ENCODE measurements at places on chromosomes 2 and 18. TPM values are rescaled to one million over a fixed set of nuclear protein-coding genes. Genes with fewer than 3 reads are reported as not detected.

- no peaks in the 10 kb centered on the region for H3K27me3 ChIP-seq
- no peak overlapping the region for H3K4me3 ChIP-seq
- no peak for DNase-seq
- no peaks in the 10 kb centered on the region for H3K36me3 ChIP-seq
Observed at GRCh38 chr2:208208335-208209085, 18.7 kb upstream of the C2orf80 start.

- H3K4me1 ChIP-seq = no peaks in the 10 kb centered on the region
- no peak overlapping the region for H3K4me3 ChIP-seq
- H3K36me3 ChIP-seq = no peaks in the 10 kb centered on the region
Observed at GRCh38 chr2:50765146-50765545, 266.8 kb downstream of the NRXN1 start.

SLC8A1 gene
- total RNA-seq = 14.2 TPM

- no peak overlapping the region for H3K27ac ChIP-seq
- no peaks in the 10 kb centered on the region for H3K36me3 ChIP-seq
- no peaks in the 10 kb centered on the region for H3K4me1 ChIP-seq
Observed at GRCh38 chr2:23432531-23432930, 47.6 kb downstream of the KLHL29 start.

DNA sequence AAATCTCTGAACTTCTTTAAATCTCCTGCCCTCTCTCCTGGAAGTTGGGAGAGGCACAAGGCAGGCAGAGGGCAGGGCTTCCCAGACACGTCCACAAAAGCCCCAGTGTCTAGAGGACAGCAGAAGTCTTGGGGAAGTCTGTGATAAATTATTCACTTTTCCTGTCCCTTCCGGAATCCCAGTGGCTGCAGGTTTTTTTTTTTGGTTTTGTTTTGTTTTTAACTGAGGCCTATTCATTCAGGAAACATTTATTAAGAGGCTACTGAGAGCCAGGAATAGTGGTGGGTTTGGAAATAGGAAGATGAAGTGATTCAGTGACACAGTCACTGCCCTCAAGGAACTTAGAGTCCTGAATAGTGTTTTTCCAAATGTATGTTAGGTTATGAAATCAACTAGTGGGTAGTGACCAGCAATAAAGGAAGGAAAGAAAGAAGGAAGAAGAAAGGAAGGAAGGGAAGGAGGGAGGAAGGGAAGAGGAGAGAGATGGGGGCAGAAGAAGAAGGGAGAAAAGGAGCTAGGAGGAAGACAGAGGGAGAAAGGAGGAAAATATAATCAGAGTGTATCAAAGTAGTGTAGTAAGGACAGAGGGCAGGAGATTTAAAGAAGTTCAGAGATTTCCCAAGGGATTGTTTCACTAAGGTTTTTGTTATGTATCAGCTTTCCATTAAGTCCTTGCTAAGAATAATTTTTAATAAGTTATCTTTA lies 98.9 kb upstream of the ZFP36L2 start:
- no peak overlapping the region for H3K4me3 ChIP-seq
- DNase-seq = no peak
- no peaks in the 10 kb centered on the region for H3K4me1 ChIP-seq
- H3K27ac ChIP-seq = peak overlapping the region; percentile 79
- no peaks in the 10 kb centered on the region for H3K36me3 ChIP-seq

DNA sequence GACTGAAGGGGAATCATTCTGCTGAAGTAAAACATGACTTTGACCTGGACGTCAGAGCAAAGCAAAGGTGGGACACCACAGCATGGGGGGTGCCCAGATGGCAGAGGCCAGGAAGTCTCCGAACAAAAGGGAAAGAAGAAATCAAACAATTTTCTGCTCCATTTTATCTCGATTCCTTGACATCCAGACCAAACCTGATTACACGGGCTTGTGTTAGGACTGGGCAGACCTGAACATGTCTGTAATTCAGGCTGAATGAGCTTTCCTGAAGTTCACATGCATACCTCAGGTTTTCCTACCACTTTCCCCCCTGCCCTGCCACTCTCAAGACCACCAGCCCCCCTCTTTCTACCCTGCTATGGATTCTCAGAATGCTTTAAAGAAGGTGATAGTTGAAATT lies 44.8 kb upstream of the MEIS1 start:
- no peaks in the 10 kb centered on the region for H3K4me1 ChIP-seq
- no peak for DNase-seq
- no peak overlapping the region for H3K27ac ChIP-seq
- H3K36me3 ChIP-seq = no peaks in the 10 kb centered on the region
- H3K4me3 ChIP-seq = no peak overlapping the region
- no peaks in the 10 kb centered on the region for H3K27me3 ChIP-seq

- H3K27ac ChIP-seq = no peak overlapping the region
- no peaks in the 10 kb centered on the region for H3K36me3 ChIP-seq
- no peak overlapping the region for H3K4me3 ChIP-seq
- no peak for DNase-seq
Observed at GRCh38 chr2:108579623-108580022, 45.4 kb downstream of the LIMS1 start.

- H3K27ac ChIP-seq = no peak overlapping the region
- DNase-seq = no peak
- no peak overlapping the region for H3K4me3 ChIP-seq
- H3K4me1 ChIP-seq = no peaks in the 10 kb centered on the region
- no peaks in the 10 kb centered on the region for H3K36me3 ChIP-seq
- no peaks in the 10 kb centered on the region for H3K27me3 ChIP-seq
Observed at GRCh38 chr18:58103339-58103985, 59.4 kb downstream of the NEDD4L start.

- no peaks in the 10 kb centered on the region for H3K4me1 ChIP-seq
- no peak overlapping the region for H3K4me3 ChIP-seq
- no peaks in the 10 kb centered on the region for H3K36me3 ChIP-seq
- H3K27me3 ChIP-seq = no peaks in the 10 kb centered on the region
- DNase-seq = no peak
Observed at GRCh38 chr2:174063492-174064092, 98.4 kb upstream of the SP3 start.

GRCh38 chr2:95530734-95531133 lies 46.2 kb upstream of the TRIM43B start:
- H3K27me3 ChIP-seq = no peaks in the 10 kb centered on the region
- no peak overlapping the region for H3K27ac ChIP-seq
- no peak for DNase-seq
- no peaks in the 10 kb centered on the region for H3K4me1 ChIP-seq
- no peak overlapping the region for H3K4me3 ChIP-seq

DNA sequence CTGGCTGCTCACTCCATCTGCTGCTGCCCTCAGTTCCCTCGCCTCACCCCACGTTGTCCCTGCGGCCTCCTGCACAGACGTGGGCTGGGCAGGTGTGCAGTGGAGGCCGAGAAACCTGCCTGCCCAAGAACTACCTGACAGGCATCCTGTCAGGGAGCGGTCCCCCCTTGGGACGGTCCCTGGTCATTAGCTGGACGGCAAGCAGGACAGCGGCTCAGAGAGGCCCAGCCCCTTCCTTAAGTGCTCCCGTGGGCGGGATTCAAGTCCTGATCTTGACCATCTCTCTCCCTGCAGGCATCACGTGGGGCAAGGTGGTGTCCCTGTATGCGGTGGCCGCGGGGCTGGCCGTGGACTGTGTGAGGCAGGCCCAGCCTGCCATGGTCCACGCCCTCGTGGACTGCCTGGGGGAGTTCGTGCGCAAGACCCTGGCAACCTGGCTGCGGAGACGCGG lies 11.3 kb downstream of the BOK start:
- no peaks in the 10 kb centered on the region for H3K27me3 ChIP-seq
- H3K27ac ChIP-seq = no peak overlapping the region

GRCh38 chr2:154568413-154568812 lies 130.1 kb upstream of the KCNJ3 start:
- no peak overlapping the region for H3K27ac ChIP-seq
- no peaks in the 10 kb centered on the region for H3K27me3 ChIP-seq
- H3K36me3 ChIP-seq = no peaks in the 10 kb centered on the region
- DNase-seq = no peak

- H3K4me1 ChIP-seq = no peaks in the 10 kb centered on the region
- H3K27me3 ChIP-seq = no peaks in the 10 kb centered on the region
- no peak for DNase-seq
- no peak overlapping the region for H3K4me3 ChIP-seq
- no peak overlapping the region for H3K27ac ChIP-seq
- peaks cover 9% of the 10 kb centered on the region for H3K36me3 ChIP-seq
Observed at GRCh38 chr2:152655880-152656279, 61.4 kb downstream of the PRPF40A start.

DSG2 gene
- 61.3 TPM for total RNA-seq

GRCh38 chr18:13500869-13501542 lies 225.4 kb downstream of the FAM210A start:
- no peak overlapping the region for H3K4me3 ChIP-seq
- peak; percentile 70 for DNase-seq
- H3K27me3 ChIP-seq = no peaks in the 10 kb centered on the region
- peaks cover 6% of the 10 kb centered on the region for H3K4me1 ChIP-seq
- H3K27ac ChIP-seq = no peak overlapping the region

DNA sequence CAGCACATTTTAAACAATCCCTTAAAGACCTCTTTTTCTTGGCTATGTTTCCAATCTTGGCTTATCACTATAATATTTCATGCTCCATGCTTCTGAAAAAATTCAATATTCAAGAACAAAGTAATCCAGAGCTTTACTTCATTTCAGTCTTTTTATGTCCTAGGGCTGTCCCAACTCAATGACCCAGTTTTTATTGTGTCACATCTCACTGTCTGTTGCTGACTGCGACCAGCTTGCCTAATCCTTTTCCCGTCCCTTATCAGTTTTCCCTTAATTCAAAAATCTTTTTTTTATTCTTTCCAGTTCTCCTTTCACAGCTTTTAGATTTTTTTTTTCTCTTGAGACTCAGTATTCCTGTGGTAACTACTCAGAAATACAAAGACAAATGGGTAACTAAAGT lies 10.2 kb downstream of the TMEM17 start:
- no peak overlapping the region for H3K4me3 ChIP-seq
- no peaks in the 10 kb centered on the region for H3K27me3 ChIP-seq
- no peak for DNase-seq
- no peak overlapping the region for H3K27ac ChIP-seq
- no peaks in the 10 kb centered on the region for H3K4me1 ChIP-seq

DNA sequence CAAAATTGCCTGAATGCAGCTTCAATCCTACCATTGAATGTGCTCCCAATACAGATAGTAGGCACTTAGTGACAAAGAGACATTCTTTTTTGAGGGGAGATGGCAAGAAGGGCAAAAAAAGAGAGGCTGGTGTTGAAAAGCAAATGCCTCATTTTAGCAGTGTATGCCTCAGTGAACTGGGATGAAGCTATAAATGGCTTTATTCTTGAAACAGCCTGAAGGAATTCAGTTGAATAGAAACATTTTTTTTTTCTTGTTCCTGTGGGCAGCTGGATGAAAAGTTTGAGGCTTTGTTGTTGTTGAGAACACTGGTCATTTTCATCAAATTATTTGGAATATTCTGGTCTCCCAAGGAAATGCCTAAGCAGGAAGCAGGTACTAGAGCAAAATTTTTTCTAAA lies 228.9 kb downstream of the RNF144A start:
- H3K27ac ChIP-seq = no peak overlapping the region
- H3K4me3 ChIP-seq = no peak overlapping the region
- no peaks in the 10 kb centered on the region for H3K27me3 ChIP-seq
- no peaks in the 10 kb centered on the region for H3K4me1 ChIP-seq
- no peak for DNase-seq

DNA sequence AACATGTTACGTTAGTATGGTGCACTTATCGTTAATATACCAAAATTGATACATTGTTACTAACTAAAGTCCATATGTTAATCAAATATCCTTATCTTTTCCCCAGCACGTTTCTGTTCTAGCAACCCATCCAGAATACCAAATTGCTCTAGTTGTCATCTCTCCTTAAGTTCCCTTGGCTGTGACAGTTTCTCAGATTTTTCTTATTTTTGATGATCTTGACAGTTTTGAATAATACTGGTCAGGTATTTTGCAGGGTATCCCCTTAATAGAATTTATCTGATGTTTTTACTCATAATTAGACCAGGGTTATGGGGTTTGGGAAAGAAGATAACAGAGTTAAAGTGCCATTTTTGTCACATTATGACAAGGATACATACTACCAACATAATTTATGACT lies 47.8 kb downstream of the TFPI start:
- no peak overlapping the region for H3K4me3 ChIP-seq
- no peaks in the 10 kb centered on the region for H3K36me3 ChIP-seq
- H3K4me1 ChIP-seq = no peaks in the 10 kb centered on the region
- H3K27ac ChIP-seq = no peak overlapping the region
- no peak for DNase-seq

DNA sequence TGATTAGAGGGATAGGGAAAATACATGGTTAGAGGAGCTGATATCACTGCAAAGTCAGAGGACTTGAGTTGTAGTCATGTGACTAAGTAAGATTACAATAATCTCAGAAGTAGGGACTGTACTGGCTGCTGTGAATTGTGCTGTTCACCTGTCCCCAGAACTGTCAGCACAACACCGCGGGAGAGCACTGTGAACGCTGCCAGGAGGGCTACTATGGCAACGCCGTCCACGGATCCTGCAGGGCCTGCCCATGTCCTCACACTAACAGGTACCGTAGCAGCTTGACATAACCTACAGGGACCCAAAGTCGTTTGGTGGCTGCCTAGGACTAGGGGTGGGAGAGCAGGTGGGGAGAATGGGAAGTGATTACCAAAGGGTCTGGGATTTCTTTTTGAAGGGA lies 132.8 kb upstream of the TTC39C start:
- H3K4me1 ChIP-seq = no peaks in the 10 kb centered on the region
- no peaks in the 10 kb centered on the region for H3K27me3 ChIP-seq
- peak overlapping the region; percentile 79 for H3K27ac ChIP-seq
- no peaks in the 10 kb centered on the region for H3K36me3 ChIP-seq
- H3K4me3 ChIP-seq = no peak overlapping the region

DNA sequence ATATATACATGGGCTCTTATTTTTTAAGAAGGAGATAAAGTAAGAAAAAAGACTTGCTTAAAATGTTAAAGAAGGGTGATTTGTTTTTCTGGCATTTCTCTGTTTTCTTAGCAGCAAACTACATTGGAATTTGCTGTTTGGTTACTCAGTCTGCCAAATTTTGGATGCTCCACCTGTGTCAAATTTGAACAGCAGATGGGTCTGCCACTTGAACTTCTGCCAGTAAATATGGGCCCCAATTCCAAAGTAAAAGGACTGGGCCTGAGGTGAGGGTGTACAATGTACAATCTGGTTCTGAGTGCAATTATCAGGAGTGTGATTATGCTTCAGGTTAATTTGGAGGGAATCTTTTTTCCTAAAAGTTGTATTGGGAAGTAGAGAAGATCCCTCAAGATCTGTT lies 794.5 kb downstream of the DSC3 start:
- no peaks in the 10 kb centered on the region for H3K27me3 ChIP-seq
- H3K4me1 ChIP-seq = no peaks in the 10 kb centered on the region
- H3K27ac ChIP-seq = no peak overlapping the region
- DNase-seq = no peak

GRCh38 chr18:39406941-39407340 lies 1841.3 kb upstream of the CELF4 start:
- H3K27me3 ChIP-seq = no peaks in the 10 kb centered on the region
- no peaks in the 10 kb centered on the region for H3K36me3 ChIP-seq
- no peaks in the 10 kb centered on the region for H3K4me1 ChIP-seq
- no peak overlapping the region for H3K27ac ChIP-seq
- H3K4me3 ChIP-seq = no peak overlapping the region

- DNase-seq = no peak
- no peaks in the 10 kb centered on the region for H3K4me1 ChIP-seq
- no peak overlapping the region for H3K27ac ChIP-seq
- no peaks in the 10 kb centered on the region for H3K27me3 ChIP-seq
- no peaks in the 10 kb centered on the region for H3K36me3 ChIP-seq
- H3K4me3 ChIP-seq = no peak overlapping the region
Observed at GRCh38 chr2:40224318-40224717, 227.6 kb downstream of the SLC8A1 start.
